Stimulated activated naive CD4-positive, alpha-beta T cell (primary cell): ENCODE measurements at places on chromosomes 5 and 9.

DNA sequence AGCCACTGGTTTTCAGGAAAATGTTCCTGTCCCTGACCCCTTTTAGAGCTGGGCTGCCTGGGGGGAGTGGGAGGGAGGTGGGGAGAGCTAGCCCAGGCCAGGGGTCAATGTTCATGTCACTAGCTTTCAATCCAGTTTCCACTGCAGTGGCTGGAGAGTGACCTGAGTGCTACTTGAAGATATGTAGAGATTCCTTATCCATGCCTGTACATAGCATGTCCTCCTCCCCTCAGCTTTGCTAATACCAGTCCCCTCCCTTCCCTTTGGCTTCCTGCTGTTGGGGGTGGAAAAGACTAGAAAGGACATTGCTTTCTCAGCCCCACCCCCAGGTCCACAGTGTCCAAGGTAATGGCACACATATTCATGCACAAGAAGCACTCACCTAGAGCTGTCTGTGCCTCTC is 7.8 kb downstream of the DNAJB5 start:
- DNase-seq: no peak

- no peak for DNase-seq
These were observed 320.4 kb upstream of the EFNA5 start for GRCh38 chr5:107990881-107991810.

- no peak for DNase-seq
These were observed 722.9 kb upstream of the RGMB start for GRCh38 chr5:98050583-98050982.

DNA sequence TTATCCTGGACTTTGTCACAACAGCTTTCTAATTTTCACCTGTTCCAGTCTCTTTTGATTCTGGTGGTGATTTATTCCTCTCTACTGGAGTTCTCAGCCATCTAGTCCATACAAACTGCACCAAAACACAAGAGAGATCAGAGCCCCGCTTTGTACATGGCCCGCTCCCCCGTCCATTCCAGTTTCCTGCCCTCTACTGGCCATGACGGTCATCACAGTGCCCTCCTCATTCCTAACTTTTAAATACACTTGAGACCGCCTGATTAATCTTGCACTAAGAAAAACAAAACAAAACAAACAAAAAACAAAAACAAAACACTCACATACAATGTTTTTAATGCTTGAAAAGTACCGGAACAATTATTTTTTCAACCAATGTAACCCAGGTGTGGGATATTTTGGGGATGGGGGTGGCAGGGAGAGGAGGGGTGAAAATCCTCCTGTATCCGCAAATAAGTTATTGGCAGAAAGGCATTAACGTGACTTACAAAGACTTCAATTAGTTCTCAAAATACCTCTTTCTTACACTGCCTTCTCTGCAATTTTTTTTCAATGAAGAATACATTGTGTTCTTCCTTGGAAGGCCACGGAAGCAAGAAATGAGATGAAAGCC is 84.8 kb upstream of the PAM start:
- no peak for DNase-seq

DNA sequence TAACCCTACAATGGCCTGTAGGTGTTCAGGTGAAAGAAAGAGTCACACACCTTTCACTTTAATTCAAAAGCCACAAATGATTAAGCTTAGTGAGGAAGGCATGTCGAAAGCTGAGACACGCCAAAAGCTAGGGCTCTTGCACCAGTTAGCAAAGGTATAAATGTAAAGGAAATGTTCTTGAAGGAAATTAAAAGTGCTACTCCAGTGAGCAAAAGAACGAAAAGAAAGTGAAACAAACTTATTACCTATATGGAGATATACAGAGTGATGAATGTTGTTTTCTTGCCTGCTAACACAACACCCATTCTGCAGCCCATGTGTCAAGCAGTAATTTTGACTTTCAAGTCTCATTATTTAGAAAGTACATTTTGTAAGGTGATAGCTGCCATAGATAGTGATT is 254.2 kb upstream of the SLC24A2 start:
- DNase-seq: peak; percentile 49

- no peak for DNase-seq
These were observed 91.5 kb upstream of the DNAH5 start for GRCh38 chr5:14035859-14036503.

DNA sequence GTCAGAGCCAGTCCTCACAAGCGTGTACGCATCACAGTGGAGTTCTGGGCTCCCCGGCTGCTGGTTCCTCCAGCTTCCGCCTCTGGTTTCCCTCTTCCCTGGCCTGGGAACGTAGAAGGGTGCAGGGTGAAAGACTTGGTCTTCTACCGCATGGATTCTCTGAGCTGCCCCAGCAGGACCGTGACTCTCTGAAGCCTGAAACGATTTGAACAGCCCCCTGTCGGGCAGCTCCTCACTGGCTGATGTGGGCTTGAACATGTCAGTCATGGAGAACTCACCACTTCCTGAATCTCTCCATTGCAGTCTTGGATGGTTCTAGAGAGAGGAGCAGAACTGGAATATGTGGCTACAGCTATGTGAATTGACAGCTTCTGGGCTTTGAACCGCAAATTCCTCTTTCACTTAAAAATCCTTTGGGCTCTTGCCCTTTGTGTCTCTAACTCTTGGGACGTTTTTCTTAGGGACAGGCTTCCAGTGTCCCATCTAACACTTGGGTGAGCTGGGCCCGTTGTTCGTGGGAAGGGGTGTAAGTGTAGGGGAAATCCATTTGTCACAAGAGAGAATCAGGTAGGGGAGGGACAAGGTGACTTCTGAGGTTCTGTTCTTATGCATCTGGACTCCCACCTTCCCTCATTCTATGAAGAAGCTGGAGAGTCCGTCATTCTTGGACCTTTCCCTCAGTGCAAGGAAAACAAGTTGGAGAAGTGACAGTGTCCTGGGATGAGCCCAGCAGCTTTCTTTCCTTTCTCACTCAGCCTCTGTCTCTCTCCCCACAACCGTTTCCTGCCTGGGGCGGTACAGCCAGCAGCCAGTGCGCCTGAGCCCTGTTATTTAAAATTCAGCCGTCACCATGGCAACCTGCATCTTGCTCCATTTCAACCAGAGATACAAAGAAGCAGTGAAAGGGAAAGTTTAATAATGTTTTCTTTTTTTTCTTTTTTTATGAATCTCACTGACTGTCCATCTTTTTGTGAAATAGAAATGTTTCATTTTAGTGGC is 84.7 kb downstream of the PTTG1 start:
- DNase-seq: peak; percentile 63

- DNase-seq: no peak
These were observed 273.9 kb upstream of the IRX2 start for GRCh38 chr5:3025392-3025791.

- no peak for DNase-seq
These were observed 45.2 kb upstream of the CKMT2 start for GRCh38 chr5:81187885-81188284.

GRCh38 chr5:2262620-2263019 is 379.9 kb upstream of the IRX4 start:
- DNase-seq: no peak

- no peak for DNase-seq
These were observed 27.4 kb downstream of the TNFSF8 start for GRCh38 chr9:114902786-114903524.

- DNase-seq: no peak
These were observed 441.0 kb downstream of the SPOCK1 start for GRCh38 chr5:137058089-137058488.

GRCh38 chr9:106753155-106753671 is 109.8 kb upstream of the ZNF462 start:
- DNase-seq: no peak
